DND-41 (cell line): ENCODE measurements at places on chromosomes 12 and 14.
A peak's percentile ranks its signal among the peaks of the same experiment; 100 is the strongest.

DNA sequence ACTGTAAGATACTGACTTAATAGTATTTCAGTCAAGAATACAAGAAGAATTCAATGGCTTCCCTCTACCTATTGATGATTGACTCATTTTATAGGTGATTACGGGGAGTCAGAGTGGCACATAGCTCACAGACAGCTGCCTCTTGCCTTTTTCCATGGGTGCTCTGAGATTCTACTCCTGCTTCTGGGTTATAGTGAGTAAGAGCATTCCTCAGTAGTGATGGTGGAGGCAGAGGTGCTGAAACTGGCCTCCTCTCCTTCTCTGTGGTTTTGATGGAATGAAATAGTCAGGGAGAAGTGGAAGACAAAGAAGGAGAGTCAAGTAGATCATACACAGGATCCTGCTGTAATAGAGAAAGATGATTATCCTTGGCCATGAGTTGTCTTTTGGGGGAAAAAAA is 438.2 kb upstream of the FAR2 start:
- no peak for DNase-seq

DNA sequence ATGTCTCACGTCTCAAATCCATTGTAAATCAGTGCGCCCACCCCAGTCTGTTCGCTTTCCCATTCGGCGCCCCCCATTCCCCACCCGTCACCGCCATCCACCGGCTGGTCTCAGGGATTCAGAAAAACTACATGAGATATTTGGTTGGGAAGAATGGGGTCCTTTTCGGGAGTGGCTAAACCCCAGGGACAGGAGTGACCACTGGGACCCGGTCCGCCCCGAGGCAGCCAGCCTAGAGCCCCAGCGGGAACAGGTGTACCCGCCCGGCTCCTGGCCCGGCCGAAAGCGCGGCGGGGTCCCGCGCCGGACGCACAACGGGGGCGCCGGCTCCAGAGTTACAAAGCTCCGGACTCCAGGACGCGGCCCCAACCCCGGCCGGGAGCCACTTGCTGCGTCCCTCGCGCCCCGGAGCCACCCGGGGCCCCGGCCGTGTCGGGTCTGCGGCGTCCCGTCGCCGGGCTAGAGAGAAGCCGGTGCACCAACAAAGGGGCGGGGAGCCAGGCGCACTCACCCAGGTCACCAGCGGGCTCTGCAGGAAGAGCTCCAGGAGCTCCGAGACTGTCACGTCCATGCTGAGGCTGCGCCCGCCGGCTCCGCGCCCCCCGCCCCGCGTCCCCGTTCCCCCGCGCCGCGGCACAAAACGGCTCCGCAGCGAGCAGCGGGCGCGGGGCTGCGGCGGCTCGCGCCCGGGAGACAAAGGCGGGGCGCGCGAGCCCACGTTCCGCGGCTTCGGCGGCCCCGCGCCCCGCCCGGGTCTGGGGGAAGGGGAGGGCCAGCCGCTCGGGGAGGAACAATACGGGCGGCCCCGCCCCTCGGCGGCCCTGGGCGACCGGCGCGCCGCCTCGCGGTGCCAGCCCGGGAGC is at the start of gene CCDC88C:
TSS of gene CCDC88C (minus strand) at position 701 of the 863 bp plus-strand sequence. CDS start at position 571, 130 bp downstream.
- peak; percentile 77 for DNase-seq

- no peak for DNase-seq
These were observed 4.8 kb upstream of the ING4 start for GRCh38 chr12:6667559-6668210.

- no peak for DNase-seq
These were observed 38.8 kb downstream of the CBX5 start for GRCh38 chr12:54240971-54241588.

DNA sequence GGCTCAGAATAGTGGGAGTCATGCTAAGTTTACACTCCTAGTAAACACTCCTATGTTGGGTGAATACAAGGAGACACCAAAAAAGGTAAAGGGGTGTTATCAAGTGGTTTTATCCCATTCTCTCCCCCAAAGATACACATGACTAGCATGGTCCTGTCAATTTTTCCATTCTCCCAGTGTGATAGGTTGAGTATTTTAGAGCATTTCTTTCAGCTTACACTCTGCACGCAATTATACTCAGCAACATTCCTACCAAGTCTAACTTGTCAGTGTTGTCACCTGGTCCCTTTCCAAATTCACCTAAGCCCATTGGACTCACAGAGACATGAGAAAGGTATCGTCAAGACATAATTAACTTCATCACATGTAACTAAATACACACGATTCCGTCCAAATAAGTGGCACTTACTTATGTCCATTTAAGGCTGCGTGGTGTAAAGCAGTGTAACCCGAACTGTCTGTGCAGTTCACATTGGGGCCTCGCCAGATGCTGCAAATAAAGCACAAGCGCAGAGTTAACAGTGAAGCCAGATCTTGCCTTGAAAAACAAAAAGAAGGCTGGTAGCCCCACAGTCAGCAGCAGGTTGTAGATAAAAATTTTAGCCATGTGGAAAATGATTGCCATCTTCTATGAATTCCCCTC is 159.7 kb downstream of the ANKS1B start:
- no peak for DNase-seq

- no peak for DNase-seq
These were observed 36.2 kb upstream of the PRMT8 start for GRCh38 chr12:3454780-3455179.
